ENCODE measurements at places on chromosomes 3 and 15. TPM values are rescaled to one million over a fixed set of nuclear protein-coding genes. Genes with fewer than 3 reads are reported as not detected.

The PIERCE2 gene
- total RNA-seq: 4.7 TPM

The MUSTN1 gene
- 0.21 TPM for total RNA-seq

The PPIB gene
- 796 TPM for total RNA-seq

The ZSCAN29 gene
- total RNA-seq: 8.8 TPM

The MINAR1 gene
- 0.49 TPM for total RNA-seq

The GOLGA8K gene
- total RNA-seq: 0.31 TPM

The CDC25A gene
- total RNA-seq: 8.9 TPM

The BMF gene
- total RNA-seq: 2.4 TPM

The PEX11A gene
- 8.0 TPM for total RNA-seq

The SOX14 gene
- not detected for total RNA-seq

The MYO5C gene
- 6.6 TPM for total RNA-seq

The CNTN4 gene
- not detected for total RNA-seq

The MST1R gene
- 6.1 TPM for total RNA-seq

The CLDN1 gene
- total RNA-seq: 15.3 TPM

The FBXW12 gene
- total RNA-seq: not detected

The SAMD7 gene
- not detected for total RNA-seq

The ACTC1 gene
- total RNA-seq: 0.22 TPM

The FAM3D gene
- total RNA-seq: not detected

The GHSR gene
- not detected for total RNA-seq

The RPUSD3 gene
- 66.3 TPM for total RNA-seq

The ZDHHC19 gene
- 0.35 TPM for total RNA-seq

The ARHGEF26 gene
- total RNA-seq: 11.9 TPM

The GAP43 gene
- 0.07 TPM for total RNA-seq

The CCDC39 gene
- total RNA-seq: not detected

Data from A549 treated with AZD2906 at 1 μM for 4 hours (cell line).